ENCODE measurements at places on chromosomes 13 and 19.

- DNase-seq: peak; percentile 72
These were observed 751 bp downstream of the GRAMD1A start for GRCh38 chr19:35000647-35001501.

DNA sequence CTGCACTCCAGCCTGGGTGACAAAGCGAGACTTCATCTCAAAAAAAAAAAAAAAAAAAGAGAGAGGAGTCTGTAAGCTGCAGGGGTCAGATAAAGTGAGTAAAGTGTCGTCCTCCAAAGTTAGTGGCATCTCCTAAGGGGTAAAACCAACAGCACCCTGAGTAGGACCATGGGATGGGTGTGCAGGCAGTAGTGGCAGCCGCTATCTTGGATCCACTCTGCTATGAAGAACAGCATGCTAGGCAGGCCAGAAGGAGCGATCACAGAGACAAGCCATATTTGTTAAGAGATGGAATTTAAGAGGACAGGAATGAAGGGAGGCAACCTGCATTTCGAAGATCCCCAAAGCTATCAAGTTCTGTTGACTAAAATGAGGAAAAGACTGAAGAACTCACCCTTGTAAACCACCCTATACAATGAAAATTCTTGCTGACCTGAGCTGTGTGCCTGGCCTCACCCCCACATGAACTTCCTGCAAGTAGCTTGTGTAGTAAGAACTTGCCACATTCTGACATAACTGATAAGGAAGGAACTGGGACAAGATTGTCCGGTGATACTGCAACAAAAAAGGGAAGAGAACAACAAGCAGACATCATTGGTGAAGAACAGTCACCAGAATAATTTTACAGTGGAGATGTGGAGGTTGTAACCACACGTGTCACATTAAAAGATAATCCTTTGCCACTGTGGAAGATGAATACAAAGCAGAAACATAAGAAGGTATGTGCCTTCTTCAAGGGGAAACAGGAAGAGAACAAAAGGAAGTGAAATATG, 16.2 kb downstream of the DPY19L3 start:
- DNase-seq: no peak

DNA sequence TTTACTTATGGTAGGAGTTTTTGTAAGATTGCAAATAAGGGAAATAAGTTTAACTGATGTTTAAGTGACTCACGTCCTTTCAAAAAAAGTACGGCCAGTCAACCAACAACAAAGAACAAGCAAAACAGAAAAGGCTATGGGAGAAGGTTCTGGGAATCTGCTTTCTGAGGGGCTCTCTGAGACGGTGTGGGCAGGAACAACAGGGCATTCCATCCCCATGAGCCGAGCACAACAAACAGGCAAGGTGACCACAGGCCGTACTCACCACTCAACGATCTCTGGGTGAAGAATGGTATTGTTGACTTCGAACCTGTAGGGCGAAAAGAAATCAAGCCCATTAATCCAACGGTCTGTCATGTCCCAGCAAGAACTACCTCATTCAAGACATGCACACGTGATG, 43.8 kb downstream of the PEPD start:
- DNase-seq: no peak

GRCh38 chr19:36837906-36838783, at the start of gene ZNF790:
TSS of gene ZNF790 (minus strand) at chr19:36838387. CDS start at chr19:36825619, 12,768 bp downstream.
- DNase-seq: peak; percentile 87

DNA sequence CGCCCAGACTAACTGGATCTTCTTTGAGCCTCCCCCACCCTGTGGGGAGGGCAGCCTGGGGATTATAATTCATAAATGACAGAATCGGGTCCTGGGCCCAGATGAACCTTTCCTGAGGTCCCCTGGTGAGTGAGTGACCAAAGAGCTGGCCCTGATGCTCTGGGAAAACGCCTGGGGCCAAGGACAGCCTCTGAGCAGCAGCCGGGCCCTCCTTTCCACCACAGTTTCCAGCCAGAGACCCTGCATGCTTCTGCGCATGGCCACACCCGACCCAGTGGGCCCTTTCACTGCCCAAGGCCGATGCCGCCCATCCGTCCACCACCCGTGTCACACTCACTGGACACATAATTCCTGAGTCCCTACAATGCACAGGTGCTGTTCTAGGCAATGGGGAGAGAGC, 43.6 kb upstream of the CCNE1 start:
- DNase-seq: no peak

- no peak for DNase-seq
These were observed 15.0 kb upstream of the KLF2 start for GRCh38 chr19:16309643-16310042.

DNA sequence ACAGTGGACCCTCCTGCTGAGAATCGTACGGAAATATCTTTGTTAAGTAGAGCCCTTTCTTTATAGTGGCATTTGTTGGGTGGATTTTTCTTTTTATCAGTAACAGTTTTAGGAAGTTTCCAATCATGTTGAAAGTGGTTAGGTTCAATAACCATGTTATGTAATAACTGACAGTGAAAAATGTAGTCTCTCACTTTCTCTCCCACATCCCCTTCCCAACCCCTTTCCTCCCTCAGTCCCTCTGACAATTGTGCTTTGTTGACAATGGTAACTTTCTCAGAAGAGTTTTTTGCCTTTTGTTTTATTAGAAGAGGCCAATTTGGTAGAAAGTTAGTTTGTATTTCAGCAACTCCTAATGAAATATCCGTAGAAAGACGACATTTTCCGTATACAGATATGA, 77.8 kb upstream of the SLAIN1 start:
- DNase-seq: no peak

- no peak for DNase-seq
These were observed 111.2 kb downstream of the KCNRG start for GRCh38 chr13:50126263-50126992.

DNA sequence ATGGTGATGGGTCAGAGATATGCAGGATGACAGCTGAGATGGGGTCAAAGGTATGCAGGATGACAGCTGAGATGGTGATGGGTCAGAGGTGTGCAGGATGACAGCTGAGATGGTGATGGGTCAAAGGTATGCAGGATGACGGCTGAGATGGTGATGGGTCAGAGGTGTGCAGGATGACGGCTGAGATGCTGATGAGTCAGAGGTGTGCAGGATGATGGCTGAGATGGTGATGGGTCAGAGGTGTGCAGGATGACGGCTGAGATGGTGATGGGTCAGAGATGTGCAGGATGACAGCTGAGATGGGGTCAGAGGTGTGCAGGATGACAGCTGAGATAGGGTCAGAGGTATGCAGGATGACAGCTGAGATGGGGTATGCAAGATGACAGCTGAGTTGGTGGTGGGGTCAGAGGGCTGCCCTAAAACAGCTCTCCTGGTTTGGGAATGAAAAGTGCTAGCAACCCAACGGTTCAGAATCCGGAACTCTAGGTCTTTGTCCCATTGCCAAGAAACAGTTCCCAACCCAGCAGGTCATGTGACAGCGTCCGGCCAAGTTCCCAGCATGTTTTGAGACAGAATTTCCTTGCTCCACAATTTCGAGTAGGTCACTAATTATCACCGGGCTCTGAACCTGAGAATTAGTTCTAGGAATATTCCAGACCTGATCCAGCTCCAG, 3.2 kb downstream of the SELENOW start:
- DNase-seq: no peak

DNA sequence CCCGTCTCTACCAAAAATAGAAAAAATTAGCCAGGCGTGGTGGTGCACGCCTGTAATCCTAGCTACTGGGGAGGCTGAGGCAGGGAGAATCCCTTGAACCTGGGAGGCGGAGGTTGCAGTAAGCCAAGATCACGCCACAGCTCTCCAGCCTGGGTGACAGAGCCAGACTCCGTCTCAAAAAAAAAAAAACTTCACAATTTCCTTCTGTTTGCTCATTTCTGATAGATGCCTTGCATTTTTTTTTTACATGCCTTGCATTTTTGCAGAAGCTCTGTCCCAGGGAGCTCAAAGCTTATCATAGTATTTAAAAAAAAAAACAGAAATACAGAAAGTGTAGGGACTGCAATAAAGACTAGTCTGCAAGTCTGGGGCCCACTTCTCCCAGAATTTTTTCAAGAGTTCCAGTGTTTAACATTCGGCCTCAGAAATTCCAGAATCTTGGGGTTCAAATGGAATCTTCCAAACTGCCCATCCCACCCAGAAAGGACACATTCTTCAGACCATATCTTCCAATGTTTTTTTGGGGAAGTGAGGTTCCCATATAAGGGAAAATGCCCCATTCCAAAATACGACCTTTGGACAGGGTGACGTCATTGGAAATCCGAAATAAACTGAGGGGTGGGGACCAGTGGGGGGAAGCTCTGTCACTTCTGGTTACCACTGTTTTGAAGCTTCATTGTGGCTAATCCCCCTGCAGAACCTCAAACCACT, 17.2 kb upstream of the RAB8A start:
- DNase-seq: no peak

DNA sequence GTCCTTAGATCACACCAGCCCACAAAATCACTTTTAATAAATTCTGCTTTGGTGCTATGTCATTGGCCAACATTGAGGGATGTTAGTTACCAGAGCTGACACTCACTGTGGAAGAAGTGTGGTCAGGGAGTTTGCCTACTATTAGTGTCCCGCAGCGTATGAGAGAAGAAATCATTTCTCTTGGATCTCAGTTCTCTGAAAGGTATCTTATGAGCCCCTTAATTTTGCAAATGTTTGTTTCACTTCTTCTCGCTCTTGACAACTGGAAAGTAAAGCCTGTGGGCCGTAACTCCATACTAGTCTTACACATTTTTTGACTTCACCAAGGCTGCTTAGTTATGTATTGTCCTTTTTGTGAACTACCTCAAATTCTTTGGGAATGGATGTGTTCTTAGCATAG, 80.9 kb downstream of the FLT1 start:
- DNase-seq: no peak

DNA sequence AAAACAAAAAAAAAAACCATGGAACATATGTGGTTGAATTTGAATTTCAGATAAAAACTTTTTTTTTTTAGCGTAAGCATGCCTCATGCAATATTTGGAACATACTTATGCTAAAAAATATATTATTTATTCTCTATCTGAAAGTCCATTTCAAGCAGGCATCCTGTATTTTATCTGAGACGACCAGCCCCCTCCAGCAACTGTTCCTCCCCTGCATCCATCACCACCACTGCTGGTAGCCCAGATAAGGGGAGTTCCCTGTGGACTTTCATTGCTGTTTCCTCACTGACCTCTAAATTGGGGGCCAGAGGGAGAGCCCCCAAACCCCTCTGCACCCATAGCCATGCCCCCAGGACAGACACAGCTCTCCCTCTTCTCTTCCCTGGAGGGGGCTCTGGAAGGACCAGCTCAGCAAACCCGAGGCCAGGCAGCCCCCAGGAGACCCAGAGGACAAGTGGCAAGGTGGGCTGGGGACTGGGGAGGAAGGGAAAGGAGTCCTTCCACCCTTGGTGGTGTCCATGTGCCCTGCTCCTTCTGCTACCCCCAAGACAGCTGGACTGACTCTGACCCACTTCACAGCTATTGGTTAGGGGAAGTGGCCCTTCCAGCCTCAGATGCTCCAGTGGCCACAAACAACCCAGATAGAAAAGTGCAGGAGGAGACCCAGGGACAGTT, 6.6 kb upstream of the SIGLEC12 start:
- no peak for DNase-seq

DNA sequence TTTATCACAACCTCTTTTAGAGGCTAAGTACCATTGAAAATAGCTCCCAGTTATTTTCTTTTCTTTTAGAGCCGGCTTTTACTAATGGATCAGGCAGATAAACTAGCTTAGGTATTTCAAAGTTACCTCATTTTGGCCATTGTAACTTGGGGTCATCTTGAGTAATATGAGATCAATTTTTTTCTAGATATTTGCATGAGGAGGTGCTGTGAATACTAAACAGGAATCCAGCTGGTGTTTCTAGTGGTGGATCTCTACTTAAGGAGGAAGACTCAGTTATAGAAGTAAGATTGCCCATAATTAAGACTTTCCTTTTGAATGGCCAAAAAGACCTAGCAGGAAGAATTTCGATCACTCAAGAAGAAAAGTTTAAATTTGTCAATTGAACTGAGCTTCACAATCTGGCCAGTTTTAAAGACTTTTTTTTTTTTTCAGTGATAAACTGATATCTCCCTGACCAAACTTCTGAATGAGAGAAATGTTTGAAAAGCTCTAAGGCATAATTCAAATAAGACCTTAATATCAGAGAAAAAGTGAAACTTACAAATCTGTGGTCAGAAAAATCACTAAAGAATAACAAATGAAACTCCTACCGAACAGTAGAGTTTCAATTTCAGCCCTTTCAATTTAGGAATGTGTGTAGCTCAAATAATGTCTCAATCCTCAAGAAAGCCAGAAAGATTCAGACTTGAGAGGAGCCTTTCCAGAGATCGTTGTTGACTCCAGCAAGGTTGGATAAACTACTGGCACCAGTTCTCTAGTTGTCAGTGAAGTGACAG, 11.6 kb upstream of the NAA16 start:
- DNase-seq: no peak

- DNase-seq: no peak
These were observed 583 bp downstream of the AKAP8L start for GRCh38 chr19:15418231-15418578.

DNA sequence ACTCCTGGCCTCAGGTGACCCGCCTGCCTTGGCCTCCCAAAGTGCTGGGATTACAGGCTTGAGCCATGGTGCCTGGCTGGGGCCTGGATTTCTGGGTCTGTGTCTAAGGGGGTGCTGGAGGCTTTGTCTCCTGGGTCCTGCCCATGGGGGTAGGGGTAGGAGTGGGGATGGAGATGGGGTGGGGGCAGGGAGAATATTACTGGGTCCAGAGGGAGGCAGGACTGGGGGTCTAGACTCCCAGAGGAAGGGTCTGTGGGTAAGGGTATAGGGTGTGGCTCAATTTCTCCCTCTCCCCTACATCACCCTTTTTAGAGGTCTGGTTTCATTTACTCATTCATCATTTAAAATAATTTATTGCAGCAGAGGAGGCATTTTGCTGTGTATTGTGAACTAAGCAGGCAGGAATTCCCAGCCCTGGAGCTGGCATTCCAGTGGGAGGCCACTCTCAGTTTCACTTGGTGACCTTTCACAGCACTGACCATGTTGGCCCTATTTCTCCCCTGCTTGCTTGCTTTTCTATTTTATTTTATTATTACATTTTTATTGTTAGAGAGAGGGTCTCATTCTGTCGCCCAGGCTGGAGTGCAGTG, 810 bp upstream of the NFKBID start:
- DNase-seq: no peak

DNA sequence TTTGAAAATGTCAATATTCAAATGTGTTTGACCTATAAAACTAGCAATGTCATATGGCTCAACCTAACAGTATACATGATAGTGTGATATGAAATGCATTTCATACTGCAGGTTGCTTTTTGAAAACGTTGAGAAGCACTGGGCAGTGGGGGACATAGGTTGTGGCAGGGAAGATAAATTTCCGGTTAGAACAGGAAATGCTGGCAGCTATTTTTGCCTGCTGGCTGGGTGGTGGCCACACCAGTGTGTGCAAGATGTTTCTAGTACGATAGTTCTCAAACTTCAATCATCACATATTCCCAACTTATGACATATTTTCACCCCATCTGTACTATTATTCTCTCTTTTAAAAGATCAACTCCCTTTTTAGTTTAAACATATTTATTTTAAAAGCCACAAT, 17.2 kb downstream of the FXYD5 start:
- no peak for DNase-seq

Measured in central memory CD4-positive, alpha-beta T cell (primary cell).